Effector CD4-positive, alpha-beta T cell (primary cell): ENCODE measurements at places on chromosomes 7 and 10.

DNA sequence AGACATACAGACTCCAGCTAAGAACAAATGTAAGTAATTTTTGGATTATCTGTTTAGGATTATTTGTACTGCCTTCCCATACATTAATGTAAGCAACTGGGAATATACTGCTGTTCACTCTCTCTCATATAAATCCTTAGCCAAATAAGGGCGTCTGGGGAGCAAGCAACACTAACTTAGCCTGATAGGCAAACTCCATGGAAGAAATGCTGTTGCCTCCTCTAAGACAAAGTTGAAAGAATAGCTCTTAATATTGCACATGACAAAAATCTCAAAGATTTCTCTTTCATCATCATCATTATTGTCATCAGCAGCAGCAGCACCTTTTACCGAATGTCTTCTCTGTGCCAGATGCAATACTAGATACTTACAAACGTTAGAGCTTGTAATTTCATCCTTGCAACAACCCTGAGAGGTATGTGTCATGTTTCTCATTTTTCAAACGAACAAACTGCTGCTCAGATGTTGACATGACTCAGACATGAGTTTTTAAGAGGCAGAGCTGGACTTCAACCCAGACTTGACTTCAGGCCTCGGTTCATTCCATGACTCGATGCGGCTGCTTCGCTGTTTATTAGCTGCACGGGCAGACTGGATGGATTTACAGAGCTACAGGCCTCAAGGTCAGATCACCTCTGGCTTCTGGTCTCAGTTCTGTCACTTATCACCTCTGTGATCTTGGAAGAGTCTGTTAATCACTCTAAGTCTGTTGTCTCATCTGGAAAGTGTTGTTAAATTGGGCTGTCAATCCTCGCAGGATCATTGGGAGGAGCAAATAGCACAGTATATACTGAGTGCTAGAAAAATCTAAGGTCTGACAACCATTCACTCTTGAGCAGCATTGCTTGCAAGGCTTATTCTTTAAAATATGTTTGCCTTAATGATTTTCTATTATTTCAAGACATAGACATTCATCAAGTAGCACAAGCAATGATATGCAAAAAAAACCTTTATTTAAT, 126.3 kb upstream of the CELF2 start:
- no peak for DNase-seq

- no peak for DNase-seq
Measured at GRCh38 chr7:85641331-85641730, 454.5 kb upstream of the SEMA3D start.

DNA sequence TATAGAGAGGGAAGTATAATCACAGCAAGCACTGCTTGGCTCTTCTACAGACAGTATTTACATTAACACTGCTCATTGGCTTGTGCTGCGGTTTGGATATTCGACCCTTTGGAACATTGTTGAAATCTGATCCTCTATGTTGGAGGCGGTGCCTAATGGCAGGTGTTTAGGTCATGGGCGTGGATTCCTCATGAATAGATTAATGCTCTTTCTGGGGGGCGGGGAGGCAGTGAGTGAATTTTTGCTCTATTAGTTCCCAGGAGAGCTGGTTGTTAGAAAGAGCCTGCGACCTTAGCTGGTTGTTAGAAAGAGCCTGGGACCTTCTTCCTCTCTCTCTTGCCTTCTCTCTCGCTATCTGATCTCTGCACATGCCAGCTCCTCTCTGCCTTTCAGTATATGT, 77.3 kb upstream of the SVIL start:
- no peak for DNase-seq

DNA sequence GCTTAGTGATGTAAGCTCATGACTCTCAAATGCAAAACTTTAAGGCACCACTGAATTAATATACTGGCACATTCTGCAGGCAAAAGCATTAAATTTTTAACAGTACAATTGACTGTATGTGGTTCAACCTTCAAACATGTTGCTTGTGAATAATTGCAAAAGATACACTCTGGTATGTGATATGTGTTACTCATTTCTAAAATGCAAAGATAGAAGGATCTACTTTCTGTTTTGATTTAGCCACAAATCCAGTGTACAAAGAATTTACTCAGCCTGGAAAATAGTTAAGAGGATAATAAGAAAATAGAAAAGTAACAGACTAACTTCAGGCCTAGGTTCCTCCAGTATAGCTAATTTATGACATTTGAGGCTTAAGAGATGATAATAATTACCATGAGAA, 66.6 kb upstream of the NOBOX start:
- no peak for DNase-seq

DNA sequence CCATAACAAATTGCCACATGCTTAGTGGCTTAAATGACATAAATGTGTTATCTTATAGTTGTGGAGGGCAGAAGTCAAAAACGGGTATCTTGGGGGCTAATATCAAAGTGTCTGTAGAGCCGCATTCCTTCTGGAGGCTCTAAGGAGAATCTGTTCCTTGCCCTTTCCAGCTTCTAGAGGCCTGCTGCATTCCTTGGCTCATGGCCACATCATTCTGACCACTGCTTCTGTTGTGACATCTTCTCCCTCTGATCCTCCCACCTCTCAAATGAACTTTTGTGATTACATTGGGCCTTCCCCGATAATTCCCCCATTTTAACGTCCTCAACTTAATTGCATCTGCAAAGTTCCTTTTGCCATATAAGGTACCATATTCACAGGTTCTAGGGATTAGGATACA, 76.1 kb downstream of the CYP26A1 start:
- no peak for DNase-seq

- no peak for DNase-seq
Measured at GRCh38 chr7:20742913-20743312, 43.8 kb downstream of the SP8 start.

GRCh38 chr10:1573334-1573969, 163.9 kb downstream of the ADARB2 start:
- no peak for DNase-seq

DNA sequence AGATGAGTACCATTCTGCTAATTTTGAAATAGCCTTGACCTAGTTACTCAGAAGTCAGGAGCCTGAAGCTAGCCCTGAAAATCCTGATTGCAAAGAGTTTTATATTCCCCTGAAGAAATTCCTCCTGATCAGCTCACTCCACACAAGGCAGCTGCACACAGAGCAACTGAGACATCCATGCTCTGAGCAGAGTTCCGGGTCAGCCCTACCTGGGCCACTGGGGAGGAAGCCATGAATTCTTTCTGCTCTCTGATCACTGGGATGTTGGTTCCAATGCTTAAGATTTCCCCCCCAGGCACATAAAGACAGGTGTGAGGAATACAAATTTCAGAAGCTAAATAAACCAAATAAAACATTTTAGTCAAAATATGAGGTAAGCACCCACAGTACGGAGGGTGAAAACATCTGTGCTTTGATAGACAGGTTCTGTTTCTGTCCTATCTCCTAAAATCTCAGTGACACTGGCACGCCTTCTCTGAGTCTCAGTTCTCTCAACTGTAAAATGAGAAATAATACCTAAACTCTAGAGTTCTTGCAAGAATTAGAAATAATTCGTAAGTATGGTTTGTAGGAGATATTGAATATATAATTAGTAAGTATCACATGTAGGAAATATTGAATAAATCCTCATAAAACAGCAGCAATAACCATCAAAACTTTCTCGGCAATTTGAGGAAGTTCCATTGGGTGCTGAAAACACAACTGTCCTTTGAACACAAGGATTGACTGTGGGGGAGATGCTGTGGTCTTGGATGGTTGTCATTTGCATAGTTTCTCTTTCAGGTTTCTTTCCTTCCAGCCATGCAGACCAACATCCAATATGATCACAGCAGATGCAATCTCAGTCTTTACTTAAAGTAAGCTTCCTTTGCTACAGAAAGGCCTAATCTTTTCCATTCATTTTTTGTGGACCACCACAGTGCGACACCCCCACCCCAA, 133.0 kb upstream of the TNS3 start:
- no peak for DNase-seq

GRCh38 chr10:28305553-28305952, 2.7 kb upstream of the MPP7 start:
- no peak for DNase-seq

DNA sequence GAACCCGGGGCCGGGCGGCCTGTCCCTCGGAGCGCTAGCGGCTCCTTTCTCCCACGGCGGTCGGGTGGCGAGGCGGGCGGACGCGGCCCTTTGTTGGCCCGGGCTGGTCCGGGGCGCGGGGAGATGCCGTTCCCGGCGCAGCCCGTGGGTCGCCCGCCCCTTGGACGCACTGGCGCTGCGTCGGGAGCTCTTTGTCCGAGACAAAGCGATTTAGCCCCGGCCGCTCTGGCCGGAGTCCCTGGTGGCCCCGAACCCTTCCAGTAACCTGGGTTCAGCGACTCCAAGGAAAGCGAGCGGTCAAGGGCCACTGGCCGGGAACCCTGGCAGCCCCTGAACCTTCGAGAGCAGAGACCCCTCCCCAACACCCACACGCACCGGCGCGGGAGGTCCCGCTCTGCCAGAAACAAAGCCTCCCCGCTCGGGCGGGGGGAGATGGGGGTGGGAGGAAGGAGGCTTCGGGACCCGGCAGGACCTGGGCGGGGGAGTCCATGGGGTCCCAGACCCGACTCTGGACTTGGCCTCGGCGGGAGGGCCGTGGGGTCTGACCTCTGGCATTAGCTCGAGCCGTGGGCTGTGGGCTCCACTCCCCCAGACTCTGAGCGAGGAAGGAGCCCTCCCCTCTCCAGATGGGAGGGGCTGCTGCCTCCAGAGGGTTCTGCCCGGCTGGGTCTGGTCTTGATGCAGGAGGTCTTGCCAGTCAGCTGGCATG, 836 bp downstream of the DPYSL4 start:
- no peak for DNase-seq

DNA sequence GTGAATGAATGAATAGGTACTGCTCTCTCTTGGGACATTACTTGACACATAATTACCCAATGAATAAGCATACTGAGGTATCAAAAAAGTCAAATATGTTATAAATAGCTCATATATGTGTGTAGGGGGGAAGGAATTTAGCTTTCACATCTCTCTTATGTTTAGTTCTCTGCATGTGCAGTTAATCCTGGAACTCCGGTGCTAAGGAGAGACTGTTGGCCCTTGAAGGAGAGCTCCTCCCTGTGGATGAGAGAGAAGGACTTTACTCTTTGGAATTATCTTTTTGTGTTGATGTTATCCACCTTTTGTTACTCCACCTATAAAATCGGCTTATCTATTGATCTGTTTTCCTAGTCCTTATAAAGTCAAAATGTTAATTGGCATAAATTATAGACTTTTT, 1.2 kb downstream of the CFTR start:
- DNase-seq, result no peak

DNA sequence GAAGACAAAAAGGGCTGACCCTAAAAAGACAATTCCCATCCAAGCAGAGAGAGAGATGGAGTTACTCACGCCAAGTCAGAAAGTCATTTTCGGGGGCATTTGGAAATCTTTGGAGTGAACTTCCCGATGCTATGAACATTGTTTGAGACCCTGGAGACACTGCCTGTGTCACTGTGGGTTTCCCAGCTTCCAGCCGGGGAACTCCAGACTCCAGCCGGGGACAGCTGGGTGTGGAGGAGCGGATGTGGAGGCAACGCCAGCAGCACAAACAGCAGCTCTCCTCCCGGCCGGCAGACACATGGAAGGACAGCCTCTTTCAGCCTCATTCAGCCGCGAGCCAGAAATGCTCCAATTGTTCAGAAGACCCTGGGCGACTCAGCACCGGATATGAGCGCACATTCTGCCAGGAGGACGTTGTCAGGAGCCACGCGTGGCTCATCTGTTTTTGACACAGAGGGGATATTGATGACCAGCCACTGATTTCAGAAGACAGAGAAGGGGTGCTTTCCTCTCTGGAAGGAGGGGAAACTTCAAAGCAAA, 97.6 kb downstream of the PRPF18 start:
- no peak for DNase-seq

DNA sequence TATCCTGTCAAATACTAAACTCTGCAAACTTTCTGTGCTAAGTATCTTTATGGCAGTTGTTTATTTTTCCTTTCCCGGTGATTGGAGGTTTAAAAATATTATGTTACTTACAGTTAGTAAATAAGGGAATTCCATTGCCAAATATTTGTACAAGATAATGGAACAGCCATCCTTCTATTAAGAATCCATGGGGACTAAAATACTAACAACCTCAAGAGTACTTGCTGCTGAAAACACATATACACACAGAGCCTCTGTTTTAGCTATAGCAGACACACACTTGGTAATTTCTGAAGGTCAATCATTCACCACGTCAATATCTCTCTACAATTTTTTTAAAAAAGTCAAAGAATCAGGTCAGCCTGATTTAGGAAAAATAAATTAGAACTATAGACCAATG, 32.4 kb downstream of the TSPAN12 start:
- no peak for DNase-seq

- DNase-seq, result no peak
Measured at GRCh38 chr7:156511426-156511825, 129.1 kb upstream of the RNF32 start.

DNA sequence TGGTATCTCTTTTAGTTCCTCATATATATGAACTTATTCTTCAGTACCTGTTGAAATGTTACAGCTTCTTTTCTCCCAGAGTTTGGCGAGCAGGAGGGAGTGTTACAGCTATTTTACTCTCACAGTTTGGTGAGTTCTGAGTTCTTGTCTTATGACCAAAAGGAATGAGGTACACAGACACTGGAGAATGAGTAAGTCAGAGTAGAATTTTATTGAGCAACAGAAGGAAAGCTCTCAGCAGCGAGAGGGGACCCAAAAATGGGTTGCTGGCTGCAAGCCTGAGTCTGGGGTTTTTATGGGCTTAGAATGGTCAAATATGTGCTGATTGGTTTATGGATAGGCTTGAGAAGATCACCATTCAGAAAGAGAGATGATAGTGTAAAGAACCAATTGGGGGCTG, 175.2 kb downstream of the CDK14 start:
- no peak for DNase-seq

DNA sequence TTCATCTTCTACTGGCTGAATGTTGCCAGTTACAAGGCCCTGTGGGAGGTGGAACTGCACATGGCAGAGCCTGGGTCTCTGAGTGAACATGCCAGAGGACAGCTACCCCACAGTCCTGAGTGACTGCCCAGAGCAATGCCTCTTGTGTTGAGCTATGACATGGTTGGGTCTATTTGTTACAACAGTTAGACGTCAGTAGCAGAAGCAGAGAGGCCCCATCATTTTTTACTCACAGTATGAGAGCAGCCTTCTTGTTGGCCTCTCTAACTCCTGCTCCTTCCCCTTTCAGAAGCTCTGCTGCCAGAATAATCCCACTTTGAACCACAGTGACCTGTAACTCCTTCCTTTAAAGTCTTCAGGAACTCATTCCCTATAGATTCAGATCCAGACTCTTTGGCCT, 30.8 kb upstream of the NRP1 start:
- DNase-seq, result no peak

GRCh38 chr10:43222210-43222720, 44.6 kb downstream of the RASGEF1A start:
- DNase-seq, result no peak

DNA sequence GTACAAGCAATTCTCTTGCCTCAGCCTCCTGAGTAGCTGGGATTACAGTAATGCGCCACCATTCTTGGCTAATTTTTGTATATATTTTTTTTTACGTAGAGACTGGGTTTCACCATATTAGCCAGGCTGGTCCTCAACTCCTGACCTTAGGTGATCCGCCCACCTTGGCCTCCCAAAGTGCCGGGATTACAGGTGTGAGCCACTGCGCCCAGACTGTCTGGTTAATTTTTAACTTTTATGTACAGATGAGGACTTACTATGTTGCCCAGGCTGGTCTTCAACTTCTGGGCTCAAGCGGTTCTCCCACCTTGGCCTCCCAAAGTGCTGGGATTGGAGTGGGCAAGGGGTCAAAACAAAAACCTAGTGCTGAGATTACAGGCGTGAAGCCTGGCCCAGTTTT, 101.8 kb downstream of the JMJD1C start:
- DNase-seq, result no peak
